ENCODE measurements at places on chromosomes 16 and 17. TPM values are rescaled to one million over a fixed set of nuclear protein-coding genes. Genes with fewer than 3 reads are reported as not detected.

GRCh38 chr16:2019518-2019920 lies at the start of gene NPW:
Gene NPW, plus strand, starts transcription at chr16:2019785.
- DNase-seq: no peak

- no peak for DNase-seq
Observed at GRCh38 chr17:18143044-18143936, 34.7 kb downstream of the MYO15A start.

The SP2 gene
- total RNA-seq: 28.2 TPM

- peak; percentile 41 for DNase-seq
Observed at GRCh38 chr16:57277586-57277985, 6.9 kb downstream of the PLLP start.

The KRT39 gene
- not detected for total RNA-seq

DNA sequence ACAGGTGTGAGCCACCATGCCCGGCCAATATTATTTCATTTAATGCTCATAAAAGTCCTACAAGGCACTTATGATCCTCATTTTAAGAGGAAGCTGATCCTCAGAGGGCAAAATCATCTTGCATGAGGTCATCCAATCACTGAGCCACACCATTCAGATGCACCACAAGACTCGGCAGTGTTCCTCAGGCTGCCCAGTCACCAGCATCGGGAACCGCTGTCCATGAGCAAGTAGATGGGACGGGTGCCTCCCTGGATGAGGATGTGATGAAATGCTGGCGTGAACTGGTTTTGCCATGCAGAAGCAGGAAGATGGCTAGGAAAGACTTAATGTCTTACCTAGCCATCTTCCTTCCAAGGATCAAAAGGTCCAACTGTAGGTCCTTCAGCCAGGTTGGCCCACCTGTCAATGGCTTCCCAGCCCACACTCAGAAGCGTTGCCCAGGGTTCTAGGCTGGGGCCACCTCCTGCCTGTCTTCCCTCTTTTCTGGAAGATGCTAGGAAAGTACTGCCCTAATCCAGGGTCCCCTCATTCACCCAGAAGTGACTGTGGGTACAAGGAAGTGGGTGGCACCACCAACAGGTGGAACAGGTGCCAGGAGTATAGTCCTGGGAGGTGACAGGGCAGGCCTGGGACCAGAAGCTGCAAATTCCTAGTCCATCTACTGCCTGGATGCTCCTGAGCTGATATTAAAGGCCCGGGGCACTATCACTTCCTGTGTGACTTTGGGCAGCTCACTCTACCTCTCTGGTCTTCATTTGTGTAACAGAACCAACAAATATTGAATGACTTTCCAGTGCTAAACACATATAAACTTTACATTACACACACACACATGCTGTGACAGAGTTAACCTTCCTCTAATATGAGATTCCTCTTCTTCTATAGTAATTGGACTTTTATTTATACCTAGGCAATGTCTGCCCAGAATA lies 32.2 kb upstream of the CRYBA1 start:
- DNase-seq: no peak

DNA sequence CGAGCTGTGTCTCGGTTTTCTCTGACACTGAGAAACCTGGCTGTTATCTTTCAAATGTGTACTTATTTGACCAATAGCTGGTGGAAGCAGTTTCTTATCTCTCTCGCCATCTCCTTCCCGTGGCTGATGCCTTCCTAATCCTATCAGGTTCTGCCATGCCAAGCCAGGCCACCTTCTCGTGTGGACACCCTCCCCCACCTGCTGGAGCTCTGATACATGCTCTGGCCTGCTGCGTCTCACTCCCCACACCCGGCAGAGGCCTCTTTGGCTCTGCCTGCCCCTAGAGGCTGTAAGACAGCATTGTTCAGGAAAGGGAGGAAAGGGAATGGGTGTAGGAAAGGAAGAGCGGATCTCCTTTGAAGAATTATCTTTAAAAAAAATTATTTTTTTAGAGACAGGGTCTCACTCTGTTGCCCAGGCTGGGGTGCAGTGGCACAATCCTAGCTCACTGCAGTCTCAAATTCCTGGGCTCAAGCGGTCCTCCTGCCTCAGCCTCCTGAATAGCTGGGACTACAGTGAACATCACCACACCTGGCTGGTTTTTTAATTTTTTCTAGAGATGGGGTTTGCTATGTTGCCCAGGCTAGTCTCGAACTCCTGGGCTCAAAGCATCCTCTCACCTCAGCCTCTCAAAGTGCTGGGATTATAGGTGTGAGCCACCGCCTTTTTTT lies 7.5 kb upstream of the ARMC5 start:
- DNase-seq: no peak

DNA sequence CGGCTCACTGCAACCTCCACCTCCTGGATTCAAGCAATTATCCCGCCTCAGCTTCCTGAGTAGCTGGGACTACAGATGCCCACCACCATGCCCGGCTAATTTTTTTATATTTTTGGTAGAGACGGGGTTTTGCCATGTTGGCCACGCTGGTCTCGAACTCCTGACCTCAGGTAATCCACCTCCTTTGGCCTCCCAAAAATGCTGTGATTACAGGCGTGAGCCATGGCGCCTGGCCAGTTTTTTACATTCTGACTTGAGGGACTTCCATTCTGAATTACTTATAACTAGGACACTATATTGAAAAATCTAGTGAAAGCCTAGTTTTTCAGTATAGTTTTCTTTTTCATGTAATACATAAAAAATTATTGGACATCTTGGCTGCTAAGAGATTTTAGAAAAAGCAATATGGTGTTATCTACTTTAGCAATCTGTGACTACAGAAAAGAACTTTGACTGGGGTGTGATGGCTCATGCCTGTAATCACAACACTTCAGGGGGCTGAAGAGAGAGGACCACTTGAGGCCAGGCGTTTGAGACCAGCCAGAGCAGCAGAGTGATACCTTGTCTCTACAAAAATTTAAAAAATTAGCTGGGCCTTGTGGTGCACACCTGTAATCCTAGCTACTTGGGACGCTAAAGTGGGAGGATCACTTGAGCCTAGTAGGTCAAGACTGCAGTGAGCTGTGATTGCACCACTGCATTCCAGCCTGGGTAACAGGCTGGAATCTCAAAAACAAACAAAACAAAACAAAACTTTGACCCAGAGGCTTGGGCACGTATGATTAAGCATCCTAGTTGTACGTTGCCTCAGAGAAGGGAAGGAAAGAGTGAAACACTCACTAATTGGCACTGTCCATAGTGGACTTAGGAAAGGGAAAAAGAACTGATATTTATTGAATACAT lies 26.8 kb upstream of the GOSR1 start:
- DNase-seq: no peak

DNA sequence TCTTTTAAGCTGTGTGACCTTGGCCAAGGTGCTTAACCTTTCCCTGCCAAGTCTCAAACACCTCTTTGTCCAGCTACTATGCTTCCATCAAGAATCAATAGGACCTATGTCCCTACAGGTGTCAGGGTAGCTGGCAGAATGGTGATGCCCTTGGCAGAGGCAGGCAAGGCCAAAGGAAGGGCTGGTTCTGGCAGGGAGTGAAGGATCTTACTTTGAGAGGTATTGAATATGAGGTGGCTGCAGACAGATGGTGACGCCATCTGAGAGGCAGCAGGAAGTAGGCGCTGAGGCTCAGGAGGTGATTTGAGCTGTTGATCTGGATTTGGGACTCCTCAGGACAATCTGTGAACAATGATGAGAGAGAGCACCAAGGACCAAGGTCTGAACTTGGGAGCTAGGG lies 12.5 kb downstream of the ABCC3 start:
- DNase-seq: no peak

- peak; percentile 80 for DNase-seq
Observed at GRCh38 chr16:67236563-67237395, 9.8 kb downstream of the TMEM208 start.

DNA sequence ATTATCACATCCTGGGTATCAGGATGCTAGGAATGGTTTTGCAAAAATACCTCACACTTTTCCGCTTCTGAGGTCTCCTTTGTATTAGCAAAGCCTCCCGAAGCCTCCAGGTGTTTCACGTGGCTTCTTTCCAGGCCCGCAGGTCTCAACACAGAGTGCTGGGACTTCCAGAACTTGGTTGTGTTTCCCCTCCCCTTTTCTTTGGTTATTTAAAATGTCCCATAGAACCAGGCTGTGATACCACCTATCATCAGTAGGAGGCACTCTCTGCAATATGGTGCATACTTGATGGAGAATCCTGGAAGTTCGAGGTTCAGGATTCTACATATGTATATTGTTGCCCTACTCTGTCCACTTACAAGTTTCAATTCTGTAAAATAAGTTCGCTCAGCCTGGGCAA lies 28.8 kb downstream of the ATP2C2 start:
- DNase-seq: no peak

The HLF gene
- 22.5 TPM for total RNA-seq

DNA sequence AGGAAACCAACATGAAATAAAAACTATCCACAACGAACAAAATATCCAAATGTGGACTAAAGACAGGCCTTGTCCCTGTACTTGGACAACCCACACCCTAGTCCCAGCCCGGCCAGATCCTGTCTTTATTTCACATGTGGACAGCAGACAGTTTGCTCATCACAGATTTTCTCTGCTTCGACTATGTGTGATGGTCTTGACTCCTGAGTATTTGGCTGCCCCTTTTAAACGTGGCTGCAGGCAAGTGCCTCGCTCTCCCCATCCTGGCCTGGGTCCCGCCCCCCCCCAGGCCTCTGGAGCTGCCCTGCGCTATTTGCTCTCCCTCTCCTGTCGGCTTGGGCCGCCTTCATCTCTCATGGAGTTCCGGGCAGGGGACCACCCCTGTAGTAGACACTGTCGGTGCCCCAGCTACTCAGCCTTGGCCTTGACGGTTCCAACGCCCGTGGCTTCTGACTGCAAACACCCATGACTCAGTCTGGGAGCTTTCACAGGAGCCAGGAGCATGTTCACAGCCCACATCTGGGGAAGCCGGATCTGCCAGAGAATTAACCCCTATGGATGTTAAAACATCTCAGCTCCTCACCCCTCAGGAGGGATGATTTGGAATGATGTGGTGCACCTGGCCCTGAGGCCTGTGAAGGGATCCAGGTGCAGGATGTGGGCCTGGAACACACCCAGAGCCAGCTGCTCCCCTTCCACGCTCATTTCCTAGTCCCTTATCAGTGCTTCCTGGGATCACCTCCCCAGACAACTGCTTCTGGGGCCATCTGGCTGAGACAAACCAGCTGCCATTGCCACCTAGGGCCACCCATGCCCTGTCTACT lies 229.7 kb upstream of the RPL38 start:
- no peak for DNase-seq

The ALOX15B gene
- not detected for total RNA-seq

DNA sequence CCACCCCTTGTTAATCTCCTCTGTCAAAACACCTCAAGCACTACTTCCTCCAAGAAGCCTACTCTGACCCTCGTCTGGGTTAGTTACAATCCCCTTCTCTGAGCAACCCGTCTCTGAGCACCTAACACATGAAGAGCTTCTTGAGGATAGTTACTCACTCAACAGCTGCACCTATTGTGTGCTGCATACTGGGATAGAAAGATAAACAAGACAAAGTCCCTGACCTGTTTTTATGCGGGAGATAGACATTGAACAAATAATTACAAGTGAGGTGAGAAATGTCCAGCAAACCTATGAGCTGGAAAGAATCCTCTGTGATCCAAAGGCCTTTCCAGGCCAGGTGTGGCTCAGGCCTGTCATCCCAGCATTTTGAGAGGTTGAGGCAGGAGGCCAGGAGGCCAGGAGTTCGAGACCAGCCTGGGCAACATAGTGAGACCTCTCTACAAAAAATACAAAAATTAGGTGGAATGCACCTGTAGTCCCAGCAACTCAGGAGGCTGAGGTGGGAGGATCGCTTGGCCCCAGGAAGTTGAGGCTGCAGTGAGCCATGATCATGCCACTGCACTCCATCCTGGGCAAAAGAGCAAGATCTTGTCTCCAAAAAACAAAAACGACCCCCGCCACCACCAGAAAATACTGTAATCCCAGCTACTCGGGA lies 5.5 kb upstream of the ZNF771 start:
- DNase-seq: no peak

GRCh38 chr17:32502710-32503109 lies 15.9 kb downstream of the CDK5R1 start:
- DNase-seq: no peak

DNA sequence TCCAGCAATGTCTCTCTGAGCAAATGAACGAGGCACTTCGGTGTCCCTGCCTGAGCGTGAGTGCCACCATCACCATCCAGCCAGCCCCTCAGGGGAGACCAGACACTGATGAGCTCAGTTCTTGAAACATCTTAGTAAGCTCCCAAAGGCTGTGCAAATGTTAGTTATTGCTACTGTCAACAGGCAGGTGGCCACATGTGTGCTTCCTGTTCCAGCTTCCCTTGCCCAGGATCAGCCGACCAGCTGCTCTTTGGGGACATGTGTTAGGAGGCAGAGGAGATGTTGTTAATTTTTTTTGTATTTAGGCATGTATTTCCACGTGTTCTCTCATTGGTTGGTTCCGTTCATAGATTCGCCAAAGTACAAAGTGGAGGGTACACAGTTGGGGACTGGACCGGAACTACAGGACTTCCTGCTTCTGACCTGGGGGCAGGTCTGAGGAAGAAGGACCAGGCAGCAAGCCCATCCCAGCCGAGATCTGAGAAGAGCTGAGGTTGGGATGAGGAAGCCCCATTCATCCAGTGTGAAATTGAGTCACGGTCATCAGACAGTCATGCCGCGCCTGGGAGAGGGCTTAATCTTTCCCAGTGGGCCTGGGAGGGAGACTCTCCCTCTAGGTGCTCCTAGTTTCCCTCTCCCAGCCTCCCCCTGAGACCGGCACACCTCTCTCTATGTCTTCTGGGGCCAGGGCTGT lies 3.8 kb downstream of the TTYH2 start:
- DNase-seq: no peak

DNA sequence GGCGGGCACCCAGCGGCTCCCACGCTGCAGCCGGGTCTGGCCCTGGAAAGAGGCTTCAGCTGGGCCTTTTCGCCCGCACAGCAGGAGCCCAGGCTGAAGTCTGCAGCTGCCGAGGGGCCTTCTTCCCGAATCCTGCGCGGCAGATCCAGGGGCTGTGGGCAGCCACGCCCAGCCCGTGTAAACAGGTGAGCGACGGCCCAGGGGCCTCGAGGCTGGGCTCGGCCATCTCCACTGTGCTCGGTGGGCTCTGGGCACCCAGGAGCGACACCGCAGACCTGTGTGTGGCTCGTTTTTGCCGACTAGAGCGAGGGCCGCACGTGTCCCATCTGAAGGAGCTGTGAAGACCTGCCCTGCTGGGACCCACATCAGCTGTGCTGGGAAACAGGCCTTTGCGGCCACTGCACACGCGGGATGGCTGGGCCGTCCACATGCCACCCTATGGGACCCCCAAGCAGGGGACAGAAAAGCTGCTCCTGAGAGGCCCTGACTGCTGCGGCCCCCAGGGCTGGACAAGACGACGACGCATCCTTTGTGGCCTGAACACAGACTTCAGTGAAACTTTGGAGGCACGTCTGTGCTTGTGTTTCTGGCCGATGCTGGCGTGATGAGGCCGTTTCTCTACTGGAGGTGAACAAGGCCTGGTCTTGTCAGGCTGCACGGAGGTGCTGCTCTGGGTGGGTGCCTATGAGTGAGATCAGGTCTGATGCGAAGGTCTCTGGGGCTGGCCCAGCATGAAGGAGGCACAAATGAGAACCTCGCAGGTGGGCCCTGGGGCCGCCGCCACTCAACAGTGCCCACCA lies 5.2 kb upstream of the APRT start:
- no peak for DNase-seq

DNA sequence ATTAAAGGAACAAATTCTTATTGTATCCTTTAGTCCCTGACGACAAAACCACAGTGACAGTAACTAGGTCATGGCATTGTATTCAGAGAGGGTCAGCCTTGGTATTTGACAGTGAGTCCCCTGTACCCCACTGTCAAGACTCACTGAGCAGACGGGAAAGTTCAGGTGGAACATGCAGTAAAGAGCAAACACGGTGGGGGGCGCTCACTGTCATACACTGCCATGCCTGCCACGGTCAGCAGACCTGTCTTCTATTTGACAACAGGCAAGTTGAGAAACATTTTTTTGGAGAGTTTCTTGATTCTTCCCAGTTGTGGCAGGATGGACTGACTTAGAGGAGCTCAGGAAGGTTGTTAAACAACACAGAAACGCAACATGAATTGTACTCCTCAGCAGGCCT lies 681.6 kb downstream of the KCNJ18 start:
- DNase-seq: no peak
